ENCODE measurements at places on chromosomes 11 and 22.

GRCh38 chr22:20752104-20752741 lies 21.7 kb upstream of the SERPIND1 start:
- no peak for DNase-seq

DNA sequence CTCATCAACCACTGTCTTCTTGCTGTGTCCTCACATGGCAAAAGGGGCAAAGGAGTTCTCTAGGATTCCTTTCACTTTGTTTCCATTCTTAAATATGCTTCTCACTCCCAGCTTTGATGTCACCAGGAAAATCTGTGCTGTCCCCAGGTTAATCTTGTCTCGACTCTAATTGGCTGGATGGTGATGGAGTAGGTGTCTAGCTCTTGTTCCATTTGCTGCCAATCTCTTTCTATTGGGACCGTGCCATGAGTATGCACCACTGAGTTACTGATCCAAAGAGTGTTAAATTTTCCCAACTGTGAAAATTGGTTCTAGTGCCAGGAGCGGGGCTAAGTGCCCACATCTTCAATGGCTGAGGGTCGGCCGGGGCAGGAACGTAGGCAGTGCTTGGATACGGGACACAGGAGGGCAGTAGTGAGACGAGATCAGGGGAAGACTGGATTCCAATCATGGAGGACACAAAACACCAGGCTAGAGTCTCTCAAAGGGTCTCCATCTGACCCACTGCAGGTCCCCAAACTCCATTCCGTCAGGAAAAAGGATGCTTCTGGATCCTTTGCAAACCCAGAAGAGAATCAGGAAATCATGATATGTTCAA lies 47.7 kb upstream of the CSNK2A3 start:
- DNase-seq: no peak

DNA sequence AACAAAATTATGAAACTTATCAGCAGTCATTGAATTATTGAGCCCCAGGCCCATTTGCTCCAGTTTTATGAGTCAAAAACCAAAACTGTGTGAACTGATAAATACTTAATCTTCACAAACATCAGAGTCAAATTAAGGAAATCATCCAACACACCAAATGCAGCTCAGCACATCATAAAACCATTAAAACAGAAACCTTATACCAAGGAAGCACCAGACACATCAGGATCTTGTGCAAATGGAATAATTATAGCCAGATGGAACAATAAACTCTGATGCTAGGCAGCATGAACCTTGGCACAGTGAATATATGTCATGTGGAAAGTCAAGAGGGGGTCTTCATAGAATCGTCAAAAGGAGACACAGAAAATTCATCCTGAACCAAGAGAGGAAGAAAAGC lies 410.7 kb upstream of the API5 start:
- DNase-seq: no peak

DNA sequence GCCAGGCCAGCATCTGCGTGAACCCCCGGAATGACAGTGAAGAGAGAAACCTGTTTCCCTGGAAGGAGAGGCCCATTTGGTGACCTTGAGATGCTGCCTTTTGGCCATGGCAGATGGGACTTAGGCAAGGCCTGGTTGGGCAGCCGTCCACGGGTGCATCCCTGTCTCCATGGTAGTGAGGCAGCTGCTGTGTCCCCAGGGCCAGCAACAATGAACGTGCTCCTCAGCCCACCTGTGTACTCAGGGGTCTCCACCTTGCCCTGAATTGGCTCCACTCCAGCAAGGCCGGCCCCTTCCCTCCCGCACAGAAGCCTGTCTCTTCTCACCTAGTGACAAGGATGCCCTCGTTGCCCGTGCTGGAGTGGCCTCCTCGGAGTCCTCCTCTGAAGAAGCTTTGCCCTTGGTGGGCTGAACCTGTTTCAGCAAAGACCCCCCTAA lies 441.1 kb downstream of the TBC1D22A start:
- no peak for DNase-seq

GRCh38 chr22:50444663-50445062 lies 30.2 kb downstream of the SBF1 start:
- DNase-seq: no peak

- no peak for DNase-seq
These were observed 51.8 kb downstream of the TTC28 start for GRCh38 chr22:28627791-28628190.

GRCh38 chr11:859394-860131 lies 16.9 kb downstream of the TSPAN4 start:
- no peak for DNase-seq

GRCh38 chr22:39634530-39635405 lies 64.2 kb downstream of the CACNA1I start:
- DNase-seq: no peak

- no peak for DNase-seq
These were observed 671.2 kb downstream of the TBC1D22A start for GRCh38 chr22:47433627-47434026.

DNA sequence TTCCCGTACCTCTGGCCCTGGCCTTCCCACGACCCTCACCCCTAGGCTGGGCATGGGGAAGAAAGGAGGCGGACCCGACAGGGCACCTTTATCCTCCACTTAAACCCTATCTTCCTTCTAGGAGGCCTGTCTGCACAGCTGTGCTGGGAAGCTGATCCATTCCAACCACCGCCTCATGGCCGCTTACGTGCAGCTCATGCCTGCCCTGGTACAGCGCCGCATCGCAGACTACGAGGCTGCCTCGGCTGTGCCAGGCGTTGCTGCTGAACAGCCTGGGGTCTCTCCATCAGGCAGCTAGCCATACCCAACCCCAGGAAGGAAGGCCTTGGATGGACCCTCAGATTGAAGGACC lies 599 bp downstream of the TIMM10B start:
- DNase-seq: no peak

DNA sequence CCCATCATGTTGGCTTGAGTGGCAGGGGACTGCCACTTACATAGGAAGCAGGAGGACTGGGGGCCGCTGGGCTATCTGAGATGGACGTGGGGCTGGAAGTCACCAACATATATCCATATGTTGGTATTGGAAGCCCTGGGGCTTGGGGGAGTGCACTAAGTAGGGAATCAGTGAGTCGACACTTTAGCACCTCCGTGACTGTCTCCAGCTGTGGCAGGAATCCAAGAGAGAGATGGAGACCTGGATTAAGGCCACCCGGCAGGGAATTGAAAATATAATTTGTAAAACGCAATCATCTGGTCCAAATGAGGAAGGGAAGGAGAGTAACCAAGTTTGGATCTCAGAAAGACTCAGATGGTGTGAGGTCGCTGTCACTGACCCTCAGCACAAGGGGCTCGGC lies 68.4 kb downstream of the ELFN2 start:
- DNase-seq: no peak

DNA sequence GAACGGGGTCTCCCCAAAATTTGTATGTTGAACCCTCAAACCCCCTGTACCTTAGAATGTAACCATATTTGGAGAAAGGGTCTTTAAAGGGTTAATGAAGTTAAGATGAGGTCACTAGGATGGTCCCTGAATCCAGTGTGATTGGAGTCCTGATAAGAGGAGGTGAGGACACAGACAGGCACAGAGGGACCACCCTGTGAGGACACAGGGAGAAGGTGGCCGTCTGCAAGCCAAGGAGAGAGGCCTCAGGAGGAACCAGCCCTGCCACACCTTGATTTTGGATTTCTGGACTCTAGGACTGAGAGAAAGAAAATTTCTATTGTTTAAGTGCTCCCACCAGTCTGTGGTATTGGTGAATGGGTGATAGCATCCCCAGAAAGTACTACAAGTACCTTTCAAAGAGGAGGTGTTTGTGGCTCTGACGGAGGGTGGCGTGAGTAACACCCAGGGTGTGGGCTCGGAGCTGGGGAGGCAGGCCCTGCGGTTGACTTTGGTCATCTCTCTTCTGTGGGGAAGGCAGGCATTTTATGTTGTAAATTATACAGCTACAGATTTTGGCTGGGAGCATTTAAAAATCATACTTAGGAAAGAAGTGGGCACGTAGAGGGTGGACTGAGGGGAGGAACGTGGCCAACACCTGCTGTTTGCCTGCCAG lies 13.8 kb downstream of the MRGPRF start:
- DNase-seq: no peak

DNA sequence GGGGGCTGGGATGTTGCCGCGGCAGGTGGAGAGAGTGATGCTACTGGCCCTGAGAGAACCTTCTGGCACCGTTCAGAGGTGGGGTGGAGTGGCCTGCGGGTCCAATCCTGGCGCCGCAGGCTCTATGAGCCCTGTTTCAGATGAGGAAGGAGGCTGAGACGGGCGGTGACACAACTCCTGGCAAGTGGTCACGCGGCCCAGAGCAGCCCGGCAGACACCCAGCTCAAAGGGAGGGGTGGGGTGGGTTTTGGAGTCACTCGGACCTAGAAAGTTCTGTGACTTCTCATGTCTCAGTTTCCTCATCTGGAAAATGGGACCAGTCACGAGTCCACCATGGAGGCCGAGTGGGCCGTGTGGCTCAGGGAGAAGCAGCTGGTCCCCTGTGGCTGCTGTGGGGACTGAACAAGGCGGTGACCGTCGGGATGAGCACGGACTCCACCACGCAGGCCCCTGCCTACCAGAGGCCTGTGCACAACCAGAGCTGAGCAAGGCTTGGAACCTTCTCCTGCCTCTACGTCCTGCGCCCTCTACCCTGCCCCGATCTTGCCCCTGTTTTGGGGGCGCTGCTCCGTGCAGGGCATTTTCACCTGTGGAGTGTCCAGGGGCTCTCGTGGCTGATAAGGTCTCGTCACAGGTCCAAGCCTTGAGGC lies 3.7 kb downstream of the TSPO start:
- no peak for DNase-seq

All from activated naive CD8-positive, alpha-beta T cell treated with anti-CD3 and anti-CD28 coated beads, Interleukin-2, amount 50 U/mL, for 16 hours (primary cell).